ENCODE measurements at places on chromosomes 5 and 9.

DNA sequence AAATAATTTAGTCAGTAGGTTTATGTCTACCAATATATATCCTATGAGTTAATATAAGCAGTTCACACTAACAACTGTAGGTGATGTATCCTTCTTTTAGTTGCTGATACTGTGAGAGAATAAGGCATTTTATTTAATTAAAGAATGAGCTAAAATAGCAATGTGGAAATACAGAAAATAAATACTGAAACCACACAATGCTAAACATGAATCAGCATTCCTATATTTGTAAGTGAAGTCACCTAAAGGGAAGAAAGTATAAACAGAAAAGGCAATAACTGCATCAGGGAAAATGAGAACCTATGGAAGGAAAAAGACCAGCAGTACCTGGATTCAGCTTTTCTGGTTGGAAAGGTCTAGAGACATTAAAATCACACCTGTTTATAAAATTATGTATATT, 336.0 kb downstream of the PDE4D start:
- no peak for DNase-seq

DNA sequence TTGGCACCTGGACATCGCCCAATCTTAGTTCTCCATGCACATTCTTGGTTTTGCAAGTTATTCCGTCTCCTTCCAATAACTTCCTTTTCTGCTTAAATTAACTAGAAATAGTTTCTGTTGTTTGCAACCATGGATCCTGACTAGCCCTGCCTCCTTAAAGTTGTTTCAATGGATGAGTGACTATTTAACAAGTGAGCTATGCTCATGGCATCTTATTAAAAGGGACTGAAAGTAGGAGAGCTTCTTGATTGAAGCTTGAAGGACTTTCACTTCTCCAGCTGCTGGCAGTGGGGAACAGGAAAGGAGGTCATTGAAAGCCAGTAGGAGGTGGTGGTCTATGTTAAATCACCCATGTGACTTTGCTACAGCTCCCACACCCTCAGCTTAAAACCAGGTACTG, 466.8 kb downstream of the ARHGEF28 start:
- DNase-seq, result no peak

DNA sequence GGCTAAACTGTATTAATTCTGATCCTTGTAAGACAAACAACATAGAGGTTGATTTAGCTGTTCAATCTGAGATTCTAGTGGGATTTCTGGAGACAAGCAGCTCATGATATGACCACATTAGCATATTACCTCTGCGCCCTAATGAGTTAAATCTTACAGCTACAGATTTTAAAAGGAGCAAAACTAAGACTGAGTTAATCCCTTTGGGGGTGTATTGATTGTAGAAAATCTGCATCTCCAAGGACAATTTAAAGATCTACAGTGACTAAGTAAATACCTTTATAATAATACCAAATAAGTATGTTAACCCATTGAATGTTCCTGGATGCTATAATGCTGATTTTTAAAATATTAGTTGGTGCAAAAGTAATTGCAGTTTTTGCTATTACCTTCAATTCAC, 33.2 kb downstream of the ADAMTSL1 start:
- no peak for DNase-seq

DNA sequence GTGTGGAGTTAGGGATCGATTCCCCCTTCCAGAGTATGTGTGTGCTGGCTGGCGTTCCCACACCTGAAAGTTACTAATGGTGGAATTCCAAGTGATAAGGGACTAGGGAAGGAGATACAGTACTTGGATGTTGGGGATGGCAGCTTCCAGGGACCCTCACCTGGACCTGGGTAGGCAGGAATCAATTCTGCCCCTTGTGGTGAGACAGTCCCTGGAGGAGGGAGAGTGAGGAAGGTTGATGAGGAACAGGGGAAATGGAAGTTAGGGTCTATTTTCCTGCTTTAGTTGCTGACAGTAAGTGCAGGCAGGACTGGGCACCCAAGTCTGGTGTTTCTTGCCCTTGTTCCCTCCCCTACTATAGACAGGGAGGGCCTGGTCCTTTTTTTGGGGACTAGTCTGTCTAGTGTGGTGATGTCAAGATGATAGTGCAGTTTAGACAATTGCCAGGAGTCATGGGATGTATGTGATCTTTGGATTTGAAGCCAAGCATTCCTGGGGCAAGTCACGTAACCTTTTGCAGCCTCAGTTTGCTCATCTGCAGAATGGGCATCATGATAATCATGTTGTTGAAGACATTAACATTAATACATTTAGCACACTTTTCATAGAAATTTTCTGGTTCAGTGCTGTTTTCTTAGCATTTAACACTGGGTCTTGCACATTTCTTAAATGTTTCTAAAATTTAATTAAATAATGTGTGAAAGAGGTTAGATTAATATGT, 51.7 kb downstream of the DAB2IP start:
- no peak for DNase-seq

- no peak for DNase-seq
These were observed 44.1 kb downstream of the FCHO2 start for GRCh38 chr5:72999916-73000315.

DNA sequence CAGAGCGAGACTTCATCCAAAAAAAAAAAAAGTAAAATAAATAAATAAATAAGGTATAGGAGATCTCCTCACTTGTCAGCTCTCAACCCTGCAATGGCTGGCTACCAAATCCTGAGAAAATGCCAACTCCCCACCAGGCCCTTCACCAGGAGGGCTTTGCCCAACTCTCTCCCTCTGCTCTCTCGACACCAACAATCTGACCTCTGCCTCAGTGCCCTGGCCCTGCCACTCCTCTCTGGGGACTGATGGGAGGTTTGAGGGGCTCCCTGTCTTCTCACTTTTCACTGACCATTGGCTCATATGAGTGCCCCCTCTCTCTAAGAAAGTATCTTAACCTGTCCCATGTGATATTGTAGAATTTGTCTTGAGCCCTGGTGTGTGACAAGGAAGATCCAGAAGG, 52.6 kb upstream of the SH3PXD2B start:
- DNase-seq, result no peak

All from stimulated activated CD8-positive, alpha-beta memory T cell treated with anti-CD3 and anti-CD28 coated beads, Interleukin-15, amount 100 ng/mL, for 4 hours (primary cell).